ENCODE measurements at places on chromosomes 2 and 18. TPM values are rescaled to one million over a fixed set of nuclear protein-coding genes. Genes with fewer than 3 reads are reported as not detected.

The ATP6V1C2 gene
- polyA plus RNA-seq: 8.1 TPM

The RNPEPL1 gene
- polyA plus RNA-seq: 22.3 TPM

The CTAGE1 gene
- polyA plus RNA-seq: 0.05 TPM

The TXNDC2 gene
- polyA plus RNA-seq: not detected

The GPR39 gene
- polyA plus RNA-seq: 3.3 TPM

The CNGA3 gene
- not detected for polyA plus RNA-seq

The ALPG gene
- not detected for polyA plus RNA-seq

The TSPYL6 gene
- polyA plus RNA-seq: 0.13 TPM

The NT5C1B gene
- 1.5 TPM for polyA plus RNA-seq

The FSHR gene
- not detected for polyA plus RNA-seq

The DOK6 gene
- polyA plus RNA-seq: 21.8 TPM

The SIX3 gene
- polyA plus RNA-seq: not detected

The WIPF1 gene
- 26.8 TPM for polyA plus RNA-seq

The LIPG gene
- 63.6 TPM for polyA plus RNA-seq

The CPS1 gene
- 6.1 TPM for polyA plus RNA-seq

The PRKRA gene
- polyA plus RNA-seq: 91.7 TPM

The UGT1A1 gene
- polyA plus RNA-seq: 0.58 TPM

The ITGAV gene
- 73.4 TPM for polyA plus RNA-seq

The TEKT4 gene
- polyA plus RNA-seq: 0.20 TPM

The EML6 gene
- polyA plus RNA-seq: 20.4 TPM

Data from left kidney (tissue), 8 donors.